ENCODE measurements at places on chromosomes 12 and 14. TPM values are rescaled to one million over a fixed set of nuclear protein-coding genes. Genes with fewer than 3 reads are reported as not detected.

- no peaks in the 10 kb centered on the region for H3K27me3 ChIP-seq
- DNase-seq, result peak; percentile 46
- no peaks in the 10 kb centered on the region for H3K36me3 ChIP-seq
- H3K4me3 ChIP-seq, result no peak overlapping the region
- H3K27ac ChIP-seq, result no peak overlapping the region
These were observed 348.3 kb downstream of the ZFP36L1 start for GRCh38 chr14:68444449-68445168.

GRCh38 chr12:96434107-96434506 is 33.9 kb upstream of the CDK17 start:
- no peak for DNase-seq
- no peaks in the 10 kb centered on the region for H3K27me3 ChIP-seq
- H3K27ac ChIP-seq, result peak overlapping the region; percentile 24
- H3K36me3 ChIP-seq, result no peaks in the 10 kb centered on the region

- H3K4me1 ChIP-seq, result no peaks in the 10 kb centered on the region
- H3K36me3 ChIP-seq, result no peaks in the 10 kb centered on the region
- no peak for DNase-seq
These were observed 368.0 kb downstream of the C12orf50 start for GRCh38 chr12:87660987-87661774.

GRCh38 chr12:12425001-12425400 is 68.1 kb downstream of the BORCS5 start:
- DNase-seq, result no peak
- peaks cover 5% of the 10 kb centered on the region for H3K36me3 ChIP-seq
- H3K27me3 ChIP-seq, result no peaks in the 10 kb centered on the region
- H3K4me3 ChIP-seq, result no peak overlapping the region

- no peak overlapping the region for H3K4me3 ChIP-seq
- H3K27me3 ChIP-seq, result no peaks in the 10 kb centered on the region
- H3K27ac ChIP-seq, result peak overlapping the region; percentile 57
- H3K4me1 ChIP-seq, result peaks cover 21% of the 10 kb centered on the region
- peak; percentile 63 for DNase-seq
- H3K36me3 ChIP-seq, result peaks cover 17% of the 10 kb centered on the region
These were observed 12.4 kb downstream of the COPZ1 start for GRCh38 chr12:54337280-54337842.

DNA sequence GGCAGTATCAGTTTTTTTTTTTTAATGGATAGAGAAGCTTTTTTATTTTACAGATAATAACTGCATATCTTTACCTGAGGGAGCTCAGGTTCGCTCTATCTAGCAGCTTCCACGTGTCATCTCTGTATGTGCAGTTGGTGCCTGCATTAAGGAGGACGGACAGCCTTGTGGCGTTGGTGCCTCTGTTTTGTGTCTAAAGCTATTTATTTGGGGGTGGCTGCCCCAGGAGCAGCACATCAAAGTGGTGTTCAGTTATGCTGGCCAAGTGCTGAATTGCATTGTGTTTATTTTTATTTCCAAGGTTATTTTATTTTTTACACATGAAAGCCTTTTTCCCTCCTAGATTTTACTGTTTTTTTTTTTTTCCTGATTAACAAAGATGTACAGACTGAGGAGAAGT is 59.7 kb downstream of the RASSF3 start:
- H3K4me3 ChIP-seq, result peak overlapping the region; percentile 27
- H3K27ac ChIP-seq, result peak overlapping the region; percentile 91
- H3K27me3 ChIP-seq, result no peaks in the 10 kb centered on the region
- H3K36me3 ChIP-seq, result no peaks in the 10 kb centered on the region
- H3K4me1 ChIP-seq, result peaks cover 97% of the 10 kb centered on the region
- DNase-seq, result peak; percentile 47

DNA sequence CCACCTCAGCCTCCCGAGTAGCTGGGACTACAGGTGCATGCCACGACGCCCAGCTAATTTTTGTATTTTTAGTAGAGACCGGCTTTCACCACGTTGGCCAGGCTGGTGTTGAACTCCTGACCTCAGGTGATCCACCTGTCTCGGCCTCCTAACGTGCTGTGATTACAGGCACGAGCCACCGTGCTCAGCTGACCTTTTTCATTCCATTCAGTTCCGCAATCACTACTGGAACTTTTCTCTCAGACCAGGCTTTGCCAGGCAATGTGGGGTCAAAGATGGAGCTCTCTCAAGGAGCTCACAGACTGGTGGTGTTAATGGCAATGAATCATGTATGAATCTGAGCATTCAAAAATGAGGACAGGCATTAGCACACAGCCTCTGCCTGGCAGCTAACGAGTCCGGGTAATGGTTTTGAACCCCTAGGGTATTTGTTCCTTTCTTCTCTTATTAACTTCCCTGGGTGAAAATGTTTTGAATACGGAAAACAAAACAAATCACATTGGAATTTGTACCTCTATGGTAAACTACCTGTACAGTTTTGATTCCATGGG is 9.4 kb upstream of the TCHP start:
- no peak overlapping the region for H3K4me3 ChIP-seq
- peaks cover 5% of the 10 kb centered on the region for H3K27me3 ChIP-seq
- no peaks in the 10 kb centered on the region for H3K36me3 ChIP-seq
- no peak for DNase-seq
- no peak overlapping the region for H3K27ac ChIP-seq

DNA sequence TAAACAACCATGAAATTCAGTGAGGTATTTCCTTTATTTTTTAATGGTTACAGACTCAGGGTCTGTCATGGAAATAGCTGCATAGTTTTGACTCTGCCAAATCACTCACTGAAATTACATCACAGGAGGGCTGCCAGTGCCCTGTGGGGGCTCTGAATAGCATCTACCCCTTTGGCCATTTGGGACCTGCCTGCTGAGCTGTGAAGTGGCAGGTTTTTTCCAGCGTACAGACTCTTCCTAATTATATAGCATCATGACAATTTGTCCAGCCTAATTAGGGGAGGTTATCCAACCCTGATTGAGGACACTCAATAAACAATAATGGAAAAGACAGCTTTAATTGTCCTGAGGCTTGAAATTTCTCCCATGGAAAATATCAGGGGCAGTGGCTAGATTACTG is 1.8 kb upstream of the COCH start:
- H3K27me3 ChIP-seq, result peaks cover 61% of the 10 kb centered on the region
- no peak for DNase-seq
- H3K4me1 ChIP-seq, result peaks cover 21% of the 10 kb centered on the region
- no peak overlapping the region for H3K27ac ChIP-seq
- H3K36me3 ChIP-seq, result no peaks in the 10 kb centered on the region

DNA sequence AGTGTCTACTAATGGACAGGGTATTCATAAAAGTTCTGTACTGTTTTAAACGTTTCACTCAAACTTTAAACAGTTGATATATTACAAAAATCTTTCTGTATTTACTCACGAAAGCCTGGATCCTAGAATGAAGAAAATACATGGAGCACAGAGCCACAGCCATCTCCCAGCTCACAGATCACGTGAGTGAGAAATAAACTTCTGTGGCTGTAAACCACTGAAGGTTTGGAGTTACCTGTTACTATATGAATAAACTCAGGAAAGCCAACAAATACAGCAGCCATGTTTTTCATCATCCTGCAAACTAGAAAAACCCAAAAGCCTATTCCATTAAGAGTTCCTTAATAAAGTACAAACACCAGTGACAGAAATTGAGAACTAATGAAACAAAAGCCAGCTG is 867 bp upstream of the TDG start:
- peaks cover 51% of the 10 kb centered on the region for H3K4me1 ChIP-seq
- H3K36me3 ChIP-seq, result no peaks in the 10 kb centered on the region
- peak; percentile 25 for DNase-seq
- no peaks in the 10 kb centered on the region for H3K27me3 ChIP-seq

The GDF3 gene
- total RNA-seq, result not detected

The GLT1D1 gene
- total RNA-seq, result not detected

The NFATC4 gene
- total RNA-seq, result 20.9 TPM
